ENCODE measurements at places on chromosomes 16 and 17.

DNA sequence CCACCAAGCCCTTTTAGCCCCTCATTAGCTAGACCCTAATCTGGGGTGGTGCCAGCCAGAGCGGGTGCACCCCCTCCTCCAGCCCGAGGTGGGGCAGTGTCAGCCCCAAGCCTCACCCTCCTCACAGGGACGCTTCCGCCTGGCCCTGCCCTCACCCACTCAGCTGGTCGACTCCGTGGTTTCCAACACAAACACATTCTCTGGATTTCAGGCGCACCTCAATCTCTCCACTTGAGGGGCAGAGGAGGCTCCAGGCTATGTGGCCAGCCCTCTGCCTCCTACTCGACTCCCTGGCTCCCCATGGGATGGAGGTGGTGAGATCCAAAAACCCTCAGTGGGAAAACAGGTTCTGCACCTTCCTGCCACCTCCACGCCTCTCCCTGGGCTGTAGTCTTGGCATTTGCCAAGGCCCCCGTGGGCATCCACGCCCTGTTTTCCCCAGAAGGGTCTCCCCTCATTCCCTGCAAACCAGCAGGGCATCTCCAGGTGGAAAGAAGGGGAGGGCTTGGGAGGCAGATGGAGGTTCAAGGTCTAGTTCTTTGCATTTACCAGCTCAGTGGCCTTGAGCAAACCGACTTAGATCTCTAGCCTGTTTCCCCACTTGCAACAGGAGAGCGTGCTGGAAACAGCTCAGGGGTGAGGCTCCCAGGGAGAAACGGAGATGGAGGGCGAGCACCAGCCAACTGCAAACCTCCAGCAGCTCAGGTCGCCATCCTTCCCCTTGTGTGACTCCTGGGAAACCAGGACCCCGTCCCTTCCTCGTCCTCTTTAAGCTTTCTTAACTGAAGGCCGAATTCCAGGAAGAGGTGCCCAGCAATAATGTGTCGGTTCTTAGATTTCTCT is 1.7 kb downstream of the EMP2 start:
- no peak for DNase-seq

- no peak for DNase-seq
Observed at GRCh38 chr16:1427473-1428461, 3.1 kb upstream of the PERCC1 start.

DNA sequence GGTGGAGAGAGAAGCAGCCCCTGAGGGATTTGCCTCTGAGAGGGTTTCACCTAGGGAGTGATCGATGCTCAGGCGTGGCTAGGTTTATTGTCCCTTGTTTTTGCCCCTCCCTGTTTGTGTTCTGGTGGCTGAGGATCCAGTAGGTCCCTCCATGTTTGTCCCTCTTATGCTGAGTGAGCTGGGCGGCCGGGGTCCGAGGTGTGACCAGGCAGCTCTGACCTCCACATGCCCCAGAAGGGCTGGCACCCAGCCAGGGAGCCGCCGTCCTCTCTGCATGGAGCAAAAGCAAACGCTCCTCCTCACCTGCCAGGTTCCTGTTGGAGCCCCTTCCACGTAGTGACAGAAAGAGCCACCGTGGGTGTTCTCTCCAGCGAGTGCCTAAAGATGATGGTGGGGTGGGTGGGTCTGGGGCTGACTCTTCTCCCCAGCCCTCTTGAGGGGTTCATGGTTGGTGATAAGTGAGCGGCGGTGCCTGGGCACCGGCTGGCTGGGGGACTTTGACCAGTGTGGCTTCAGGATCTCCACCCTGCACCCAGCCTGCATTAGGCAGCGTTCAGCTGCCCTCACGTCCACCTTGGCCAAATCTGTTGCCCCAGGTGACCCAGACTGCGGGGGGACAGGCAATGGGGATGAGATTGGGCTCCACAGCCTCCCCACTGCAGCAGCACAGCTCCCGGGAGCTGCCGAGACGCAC is 14.1 kb upstream of the NUDT16L1 start:
- no peak for DNase-seq

- no peak for DNase-seq
Observed at GRCh38 chr17:44438636-44439035, 49.2 kb upstream of the ITGA2B start.

DNA sequence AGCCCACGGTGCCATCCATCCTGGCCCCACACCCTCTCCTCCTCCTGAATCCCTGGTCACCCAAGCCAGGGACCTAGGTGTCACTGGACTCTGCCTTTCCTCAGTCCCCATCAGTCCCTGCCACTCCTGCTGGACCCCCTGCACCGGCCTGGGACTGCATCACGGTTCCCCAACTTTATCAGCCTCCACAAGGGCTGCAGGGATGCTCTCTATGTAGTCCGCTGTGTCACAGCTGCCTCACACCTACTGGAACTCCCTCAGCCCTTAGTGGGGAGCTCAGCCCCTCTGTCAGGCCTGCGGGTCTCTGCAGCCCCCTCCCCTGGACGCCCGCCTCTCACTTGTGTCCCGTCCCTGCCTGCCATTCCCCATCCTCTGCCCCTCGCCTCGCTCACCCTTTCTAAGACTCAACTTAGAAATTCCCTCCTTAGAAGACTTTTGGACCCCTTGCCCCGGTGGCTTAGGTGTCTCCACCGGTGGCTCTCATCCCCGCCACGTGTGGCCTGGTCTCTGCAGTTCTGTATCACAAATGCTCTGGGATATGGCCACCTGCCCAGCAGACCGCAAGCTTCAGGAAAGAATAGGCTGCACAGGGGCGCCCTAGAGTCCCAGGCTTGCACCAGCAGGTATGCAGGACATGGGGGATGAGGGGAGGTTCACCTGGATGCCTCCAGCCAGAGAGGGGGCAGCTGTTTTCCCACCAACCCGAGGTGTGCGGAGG is 62.9 kb downstream of the PRMT7 start:
- DNase-seq: no peak

- DNase-seq: no peak
Observed at GRCh38 chr16:78926723-78927210, 673.8 kb downstream of the MAF start.

DNA sequence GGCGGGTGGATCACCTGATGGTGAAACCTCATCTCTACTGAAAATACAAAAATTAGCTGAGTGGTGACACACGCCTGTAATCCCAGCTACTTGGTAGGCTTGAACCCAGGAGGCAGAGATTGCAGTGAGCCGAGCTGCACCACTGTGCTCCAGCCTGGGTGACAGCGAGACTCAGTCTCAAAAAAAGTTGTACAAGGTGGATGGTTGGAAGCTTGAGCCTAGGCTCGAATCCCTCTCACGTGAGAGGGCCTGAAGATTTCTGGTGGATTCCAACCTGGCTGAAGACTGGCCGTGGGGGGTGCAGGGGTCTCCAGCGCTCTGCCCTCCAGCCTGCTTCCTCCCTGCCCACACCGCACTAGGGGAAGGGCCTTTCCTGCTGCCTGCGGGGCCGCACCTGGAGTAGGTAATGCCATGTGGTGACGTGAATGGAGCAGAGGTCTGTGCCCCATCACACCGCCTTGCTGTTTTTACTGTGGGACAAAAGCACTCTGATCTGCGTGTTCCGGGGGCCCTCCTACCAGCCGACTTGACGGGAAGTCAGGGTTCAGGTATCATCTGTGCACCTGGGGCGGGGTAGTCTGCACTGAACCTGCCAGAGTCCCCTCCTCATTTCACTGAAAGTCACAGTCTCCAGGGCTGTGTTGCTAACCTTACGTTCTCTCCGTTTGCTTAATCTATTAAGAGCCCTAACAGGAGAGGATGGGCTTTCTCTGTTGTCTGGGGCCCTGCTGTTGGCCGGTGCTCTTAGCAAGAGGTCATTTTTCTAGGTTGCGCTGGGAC is 4.2 kb downstream of the RPL13 start:
- peak; percentile 55 for DNase-seq

DNA sequence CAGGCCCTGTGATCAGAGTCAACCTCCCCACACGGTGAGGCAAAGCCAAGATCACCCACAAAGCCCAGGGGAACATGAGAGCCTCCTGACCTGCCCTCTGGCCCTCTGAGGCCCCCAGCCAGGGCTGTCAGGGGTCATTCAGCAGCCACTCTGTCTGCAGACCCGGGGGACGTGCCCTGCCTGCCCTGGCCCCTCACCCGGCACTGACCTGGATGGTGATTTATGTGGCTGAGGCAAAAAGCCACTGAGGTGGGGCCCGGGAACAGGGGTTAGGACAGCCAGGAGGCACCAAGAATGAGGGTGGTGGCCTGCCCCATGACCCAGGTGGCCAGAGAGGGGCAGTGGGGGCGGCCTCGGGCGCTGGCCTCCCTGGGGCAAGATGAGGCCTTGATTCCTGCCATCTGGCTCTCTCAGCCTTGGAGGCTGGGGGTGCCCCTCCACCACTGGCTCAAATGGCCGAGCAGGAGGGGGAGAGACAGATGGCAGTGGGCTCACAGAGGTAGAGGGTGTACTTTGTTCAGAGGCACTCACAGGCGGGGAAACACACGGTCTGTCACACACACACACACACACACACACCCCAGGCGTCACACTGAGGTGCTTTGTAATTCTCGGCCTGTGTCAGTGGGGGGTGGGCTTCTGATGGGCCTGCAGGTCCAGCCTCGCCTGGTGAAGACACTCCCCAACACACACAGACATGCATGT is 174.0 kb upstream of the GSE1 start:
- no peak for DNase-seq

DNA sequence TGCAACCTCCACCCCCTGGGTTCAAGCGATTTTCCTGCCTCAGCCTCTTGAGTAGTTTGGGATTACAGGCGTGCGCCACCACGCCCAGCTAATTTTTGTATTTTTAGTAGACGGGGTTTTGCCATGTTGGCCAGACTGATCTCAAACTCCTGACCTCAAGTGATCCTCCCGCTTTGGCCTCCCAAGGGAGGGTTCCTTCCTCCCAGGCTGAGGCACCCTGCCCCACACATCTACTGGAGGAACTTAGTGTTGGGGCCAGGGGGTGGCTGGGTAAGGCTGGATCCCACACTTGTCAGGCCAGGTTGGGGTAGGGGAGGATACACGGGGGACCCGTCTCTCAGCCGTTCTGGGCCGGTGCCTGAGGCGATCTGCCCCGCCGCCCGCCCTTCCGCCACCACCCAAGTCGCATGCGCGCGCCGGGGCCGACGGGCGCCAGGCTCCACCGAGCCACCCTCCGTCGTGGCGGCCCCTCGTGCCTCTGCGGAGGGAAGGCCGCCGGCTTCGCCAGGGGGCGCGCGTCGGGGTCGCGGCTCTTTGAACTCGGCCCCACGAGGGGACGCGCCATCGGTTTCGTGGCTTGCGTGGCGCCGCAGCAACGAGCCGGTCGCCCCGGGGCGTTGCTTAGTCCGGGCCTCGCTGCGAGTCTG is 15.9 kb downstream of the GRB7 start:
- DNase-seq: no peak

- DNase-seq: no peak
Observed at GRCh38 chr17:280216-280615, 72.4 kb downstream of the RPH3AL start.

DNA sequence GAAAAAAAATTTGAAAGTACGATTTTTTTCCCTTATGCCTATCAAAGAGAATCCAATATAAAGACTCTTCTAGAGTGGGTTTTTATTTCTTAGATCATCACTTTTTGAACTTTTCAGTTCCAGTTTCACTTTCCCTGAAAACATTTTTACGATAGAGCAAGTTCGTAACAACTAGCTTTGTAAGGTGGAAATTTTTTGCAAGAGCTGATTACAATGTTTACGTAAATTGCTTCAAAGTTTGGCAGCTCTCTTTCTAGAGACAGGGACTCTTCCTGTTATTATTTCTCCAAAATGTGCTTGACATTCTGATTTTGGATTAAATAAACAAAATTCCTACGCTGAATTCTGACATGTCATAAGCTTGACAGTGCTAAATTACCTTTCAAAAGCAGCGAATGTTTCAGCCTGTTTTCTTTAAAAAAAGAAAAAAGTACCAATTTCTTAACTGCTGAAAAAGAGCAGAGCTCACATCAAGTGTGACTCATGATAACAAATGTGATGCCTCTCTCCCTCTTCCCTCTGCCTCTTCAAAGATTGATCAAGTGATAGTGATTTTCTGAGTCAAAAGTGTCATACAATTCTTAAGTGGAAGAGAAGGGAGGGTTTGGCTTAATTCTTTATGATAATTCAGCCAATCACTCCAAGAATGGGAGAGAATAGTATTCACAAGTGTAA is 175.2 kb downstream of the KCNJ2 start:
- no peak for DNase-seq

- DNase-seq: no peak
Observed at GRCh38 chr16:57213462-57213861, 27.3 kb downstream of the RSPRY1 start.

DNA sequence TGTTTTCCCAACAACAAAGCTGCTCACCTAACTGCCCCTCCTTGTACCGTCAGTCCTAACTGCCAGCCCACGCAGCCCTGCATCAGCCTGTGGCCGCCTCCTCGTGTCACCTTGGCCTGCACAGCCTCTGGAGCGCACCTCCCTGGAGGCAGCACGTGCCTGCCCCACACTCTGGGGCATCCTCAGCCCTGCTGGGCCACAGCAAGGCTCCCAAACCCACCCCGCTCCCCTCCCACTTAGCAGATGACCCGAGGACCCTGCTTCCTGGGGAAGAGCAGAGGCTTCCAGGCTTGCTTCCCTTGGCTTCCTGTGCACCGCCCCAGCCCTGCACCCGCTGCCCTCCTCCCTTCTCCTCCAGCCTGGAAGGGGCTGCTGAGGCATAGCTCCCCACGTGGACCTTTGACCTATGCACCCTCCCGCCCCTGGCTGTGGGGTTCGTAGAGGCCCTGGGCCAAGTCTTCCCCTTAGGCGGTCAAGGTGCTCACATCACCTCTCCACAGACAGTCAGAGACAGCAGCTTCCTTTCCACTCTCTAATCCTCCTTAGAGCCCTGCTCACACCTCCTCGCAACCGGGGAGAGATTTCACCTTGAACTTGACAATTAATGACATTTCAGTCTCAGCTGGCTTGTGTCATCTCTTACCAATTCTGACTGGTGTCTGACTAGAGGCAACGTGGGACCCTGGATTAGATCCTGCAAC is 115.0 kb downstream of the MGAT5B start:
- no peak for DNase-seq

DNA sequence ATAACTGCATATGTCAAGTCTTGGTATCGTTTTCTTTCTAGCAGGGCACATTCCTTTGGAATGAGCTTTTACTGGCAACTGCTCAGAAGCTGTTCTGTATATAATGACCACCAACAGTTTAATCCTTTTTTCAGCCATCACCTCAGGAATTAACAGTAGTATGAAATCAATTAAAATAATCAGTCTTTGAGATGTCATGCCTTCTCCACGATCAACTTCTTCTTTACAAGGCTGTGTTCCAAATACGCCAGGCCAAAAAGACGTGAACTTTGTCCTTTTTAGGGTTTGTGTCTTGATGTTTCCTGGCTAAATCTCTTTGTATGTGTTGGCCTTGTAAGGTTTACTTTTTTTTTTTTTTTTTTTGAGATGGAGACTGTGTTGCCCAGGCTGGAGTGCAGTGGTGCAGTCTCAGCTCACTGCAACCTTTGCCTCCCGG is 54.9 kb downstream of the ABCC1 start:
- DNase-seq: no peak

DNA sequence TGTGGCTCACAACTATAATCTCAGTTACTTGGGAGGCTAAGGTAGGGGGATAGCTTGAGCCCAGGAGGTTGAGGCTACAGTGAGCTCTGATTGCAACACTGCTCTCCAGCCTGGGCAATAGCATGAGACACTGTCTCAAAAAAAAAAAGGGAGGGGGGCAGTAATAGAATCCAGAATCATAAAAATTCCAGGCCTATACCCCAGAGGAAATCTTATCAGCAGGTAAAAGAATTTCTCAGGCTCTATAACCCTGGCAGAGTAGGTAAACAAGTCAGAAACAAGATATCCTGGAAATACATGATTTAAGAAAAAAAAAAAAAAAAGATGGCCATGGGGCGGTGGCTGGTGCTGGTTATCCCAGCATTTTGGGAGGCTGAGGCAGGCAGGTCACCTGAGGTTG is 12.9 kb downstream of the SPAG9 start:
- DNase-seq: no peak
